GM12865 (cell line): ENCODE measurements at places on chromosomes 2 and 18.

- no peak for DNase-seq
These were observed 74.6 kb downstream of the DCDC2C start for GRCh38 chr2:3777966-3778365.

DNA sequence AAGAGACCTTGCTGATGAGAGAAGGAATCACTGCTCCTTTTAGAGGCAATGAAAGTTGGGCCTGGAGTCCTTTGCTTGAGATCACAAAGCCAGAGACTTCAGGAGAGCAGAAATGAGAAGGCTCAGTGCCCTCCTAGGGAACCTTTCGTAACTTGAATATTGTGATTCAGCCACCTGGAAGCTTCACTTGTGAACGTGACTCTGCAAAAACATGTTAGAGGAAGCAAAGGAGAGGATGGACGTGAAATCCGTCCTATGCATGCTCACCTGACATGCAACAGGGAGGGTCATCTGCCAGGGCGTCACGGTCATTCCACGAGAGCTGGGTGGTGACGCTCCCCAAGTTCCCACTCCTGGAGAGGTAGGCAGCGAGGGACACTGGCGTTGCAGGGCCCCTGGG is 243.6 kb downstream of the AGAP1 start:
- no peak for DNase-seq

- DNase-seq: no peak
These were observed 343.1 kb downstream of the CBLN2 start for GRCh38 chr18:72201032-72201431.

GRCh38 chr2:186605041-186605440 is 15.2 kb downstream of the ITGAV start:
- no peak for DNase-seq

DNA sequence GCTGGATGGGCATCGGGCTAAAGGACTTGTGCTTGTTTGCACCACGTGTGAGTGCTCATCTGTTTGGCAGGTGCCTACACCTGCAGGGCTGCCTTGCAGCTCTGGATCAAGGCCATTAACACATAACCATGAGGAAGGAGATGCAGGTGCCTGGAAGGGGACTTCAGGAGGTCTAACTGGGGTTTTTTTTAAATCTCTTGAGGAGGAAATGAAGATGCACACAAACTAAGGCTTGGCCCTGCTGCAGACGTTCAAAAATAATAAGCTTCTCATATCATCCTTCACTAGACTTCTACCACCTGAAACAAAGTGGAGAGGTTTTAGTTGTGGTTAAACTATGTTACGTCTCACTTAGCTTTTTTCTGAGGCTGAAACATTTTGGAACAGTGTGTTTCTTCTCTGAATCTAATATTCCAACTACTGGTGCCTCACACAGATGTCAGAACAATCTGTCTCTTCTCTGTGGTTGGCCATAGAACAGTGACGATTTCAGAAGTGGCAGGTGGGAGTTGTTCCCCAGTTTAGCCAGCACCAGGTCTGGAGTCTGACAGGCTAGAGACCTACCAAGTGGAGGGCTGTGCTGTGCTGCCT is 36.5 kb downstream of the BCL2L11 start:
- peak; percentile 59 for DNase-seq

- DNase-seq: no peak
These were observed 1.3 kb upstream of the PSMD14 start for GRCh38 chr2:161306919-161307318.

GRCh38 chr2:181621779-181622490 is 35.0 kb downstream of the CERKL start:
- DNase-seq: no peak

DNA sequence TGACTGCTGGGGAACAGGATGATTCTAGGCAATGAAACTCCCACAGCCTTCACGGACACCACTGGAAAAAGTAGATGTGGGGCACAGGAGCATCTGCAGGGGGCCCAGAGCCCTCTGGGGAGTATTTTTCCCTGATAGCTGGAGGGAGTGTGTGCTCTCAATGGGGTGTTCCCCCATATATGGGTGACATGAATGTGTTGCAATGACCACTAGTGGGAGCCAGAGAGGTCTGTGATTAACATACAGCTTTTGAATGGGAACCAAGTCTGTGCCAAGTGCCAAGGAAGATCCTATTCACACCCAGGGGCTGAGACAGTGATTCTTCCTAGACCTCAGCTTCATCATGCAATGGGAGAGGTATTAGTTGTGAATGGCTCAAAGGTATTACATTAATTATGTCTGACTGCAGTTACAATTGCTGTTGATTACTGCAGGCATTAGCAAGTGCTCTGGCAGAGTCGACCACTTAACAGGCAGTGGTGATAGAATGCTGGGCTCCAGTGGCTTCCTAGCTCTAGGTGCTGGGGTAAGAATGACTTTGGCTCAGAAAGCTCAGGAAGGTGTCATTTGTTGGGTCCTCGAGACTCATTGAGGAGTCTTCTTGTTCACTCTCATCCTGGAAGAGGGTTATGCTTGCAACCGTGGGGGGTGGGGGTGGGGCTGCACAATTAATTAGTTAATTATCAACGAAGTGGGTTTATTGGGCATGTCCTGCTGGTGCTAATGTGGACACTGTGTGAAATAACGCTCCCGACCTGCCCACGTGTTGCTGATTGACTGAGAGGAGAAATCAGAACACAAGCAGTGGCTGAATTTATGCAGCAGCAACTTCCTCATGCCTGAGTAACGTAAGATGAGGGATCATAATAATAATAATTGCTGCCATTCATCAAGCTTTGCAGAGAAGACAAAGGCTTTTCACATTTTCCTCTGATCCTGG is 194.1 kb downstream of the CLIP4 start:
- peak; percentile 80 for DNase-seq

DNA sequence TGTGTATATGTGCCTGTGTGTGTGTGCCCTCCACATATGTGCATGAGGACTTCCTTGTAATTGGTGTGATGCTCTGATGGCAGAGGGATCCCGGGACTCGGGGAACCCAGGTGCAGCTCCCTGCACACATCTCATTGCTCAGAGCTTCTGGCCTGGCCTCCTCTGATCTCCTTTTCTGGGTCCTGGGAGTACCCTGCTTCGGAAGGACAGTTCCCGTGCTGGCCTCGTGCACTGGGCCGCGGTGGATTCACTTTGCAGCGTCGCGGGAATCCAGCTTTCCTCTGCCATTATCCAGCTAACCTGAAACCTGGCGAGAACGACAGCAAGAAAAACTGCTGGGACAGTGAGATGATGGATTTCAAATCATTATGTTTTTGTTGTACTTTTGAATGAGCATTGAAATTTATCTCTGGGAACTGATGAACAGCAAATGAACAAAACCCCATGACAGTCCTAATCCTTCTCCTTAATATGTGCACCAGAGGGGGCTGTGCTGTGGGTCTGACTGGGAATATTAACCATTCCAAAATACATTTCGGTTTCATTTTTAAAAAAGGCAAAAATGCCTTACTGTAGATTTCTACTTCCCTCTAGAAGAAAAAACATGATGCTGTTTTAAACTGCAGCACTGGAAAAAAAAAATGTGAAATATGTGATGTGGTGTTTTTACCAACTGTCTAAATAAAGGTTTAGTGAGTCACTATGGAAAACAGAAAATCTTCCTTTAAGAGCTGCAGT is 78.2 kb downstream of the PTGR3 start:
- DNase-seq: no peak

DNA sequence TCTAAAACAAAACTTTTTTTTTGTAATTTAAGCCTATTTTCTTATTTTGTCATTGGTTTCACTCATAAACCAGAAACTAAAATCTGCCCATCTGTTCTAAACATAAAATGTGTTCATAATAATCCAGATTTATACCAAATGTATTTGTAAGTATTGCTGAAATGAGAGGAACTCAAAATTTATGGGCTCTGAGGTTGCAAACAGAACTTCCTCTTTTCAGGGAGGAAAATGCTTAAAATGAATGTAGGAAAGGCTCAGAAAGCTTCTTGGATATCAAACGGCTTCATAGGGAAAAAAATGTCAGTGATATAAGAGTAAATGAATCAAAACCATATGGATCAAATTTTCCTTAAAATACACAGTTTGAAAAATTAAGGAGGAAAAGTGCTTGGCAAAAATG is 83.9 kb downstream of the PAX3 start:
- DNase-seq: no peak

GRCh38 chr2:77831060-77831459 is 308.9 kb upstream of the LRRTM4 start:
- DNase-seq: no peak

DNA sequence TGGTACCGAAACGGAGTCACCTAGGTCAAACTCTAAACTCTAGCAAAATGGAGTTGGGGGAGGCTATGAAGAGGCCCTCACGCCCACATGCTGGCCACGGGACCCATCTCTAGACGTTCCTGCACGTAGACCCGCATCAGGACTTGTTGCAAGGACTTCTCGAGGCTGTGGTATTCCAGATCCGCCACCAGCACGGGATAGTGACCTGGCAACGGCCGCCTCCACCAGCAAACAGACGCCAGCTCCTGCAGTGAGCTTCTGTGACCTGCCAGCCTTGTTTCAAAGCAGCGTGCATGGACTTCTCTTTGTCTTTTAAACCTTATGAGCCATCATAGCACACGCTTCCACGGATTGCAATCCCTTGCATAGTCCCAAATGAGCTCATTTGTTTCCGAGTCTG is 40.3 kb upstream of the RALBP1 start:
- no peak for DNase-seq
